LHCN-M2 (cell line): ENCODE measurements at places on chromosomes 12 and 14. TPM values are rescaled to one million over a fixed set of nuclear protein-coding genes. Genes with fewer than 3 reads are reported as not detected.

DNA sequence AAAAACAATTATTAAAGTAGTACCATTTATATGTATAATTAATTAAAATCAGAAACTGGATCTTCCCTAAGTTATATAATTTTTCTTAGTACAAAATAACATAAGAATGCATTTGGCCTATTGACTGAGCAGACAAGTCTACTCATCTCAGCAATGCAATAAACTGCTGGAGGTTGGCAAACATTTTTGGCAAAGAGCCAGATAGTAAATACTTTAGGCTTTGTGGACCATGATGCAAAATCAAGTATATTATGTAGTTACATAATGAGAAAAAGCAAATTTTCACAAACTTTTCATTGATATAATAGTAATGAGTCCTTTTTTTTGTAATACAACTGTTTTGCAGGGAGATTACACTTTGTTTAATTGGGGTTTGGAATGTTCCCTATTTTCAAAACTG lies 30.9 kb downstream of the ERGIC2 start:
- peak; percentile 31 for DNase-seq

- no peak for DNase-seq
Measured at GRCh38 chr12:110850762-110851161, 4.0 kb downstream of the CCDC63 start.

GRCh38 chr12:96177013-96177412 lies 17.2 kb upstream of the ELK3 start:
- DNase-seq = peak; percentile 88

DNA sequence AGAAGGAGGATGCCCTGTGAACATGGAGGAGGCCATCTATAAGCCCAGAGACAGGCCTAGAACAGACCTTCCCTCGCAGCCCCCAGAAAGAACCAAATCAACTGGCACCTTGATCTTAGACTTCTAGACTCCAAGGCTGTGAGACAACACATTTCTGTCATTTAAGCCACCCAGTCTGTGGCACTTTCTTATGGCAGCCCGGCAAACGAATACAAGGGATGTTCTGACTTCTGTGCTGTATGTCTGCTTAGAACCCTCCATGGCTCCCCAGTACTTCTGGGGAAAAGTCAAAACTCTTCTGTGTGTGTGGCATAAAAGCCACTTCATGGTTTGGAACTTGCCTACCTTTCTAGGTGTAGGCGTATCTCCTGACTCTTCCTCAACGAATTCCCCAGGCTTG lies 42.9 kb downstream of the RBM19 start:
- no peak for DNase-seq

- DNase-seq = peak; percentile 49
Measured at GRCh38 chr12:402029-402389, 565 bp downstream of the CCDC77 start.

HOXC12 gene
- 0.34 and 0.38 TPM in 2 replicates for total RNA-seq

POTEM gene
- not detected in 2 replicates for total RNA-seq

CKAP4 gene
- total RNA-seq = 177 and 193 TPM in 2 replicates
